ENCODE measurements at places on chromosomes 3 and 15.

- no peak for DNase-seq
These were observed 18.8 kb downstream of the HEMK1 start for GRCh38 chr3:50587806-50588758.

DNA sequence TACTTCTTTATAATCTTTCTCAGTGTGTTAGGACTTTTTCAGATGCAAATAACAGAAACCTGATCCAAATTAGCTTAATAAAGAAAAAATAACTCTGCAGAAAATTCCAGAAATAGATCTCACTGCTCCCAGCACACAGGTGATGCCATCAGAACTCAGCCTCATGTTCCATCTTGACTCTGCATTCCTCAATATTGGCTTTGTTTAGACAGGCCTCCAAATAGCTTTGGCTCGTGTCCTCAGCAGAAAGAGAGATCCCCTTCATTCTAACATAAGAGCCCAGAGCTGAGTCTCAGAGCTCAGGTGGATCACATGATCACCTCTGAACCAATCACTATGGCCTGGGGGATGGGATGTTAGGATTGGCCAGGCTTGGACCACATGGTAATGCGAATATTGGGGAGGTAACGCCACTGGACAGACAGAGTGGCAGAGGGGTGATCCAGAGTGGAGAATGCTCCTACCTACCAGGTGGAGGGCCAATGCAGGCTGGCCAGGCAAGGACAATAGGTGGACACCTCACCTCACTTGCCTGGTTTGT lies 46.6 kb upstream of the TBC1D21 start:
- DNase-seq: no peak

- DNase-seq: no peak
These were observed 47.8 kb downstream of the ZNF621 start for GRCh38 chr3:40572588-40572987.

DNA sequence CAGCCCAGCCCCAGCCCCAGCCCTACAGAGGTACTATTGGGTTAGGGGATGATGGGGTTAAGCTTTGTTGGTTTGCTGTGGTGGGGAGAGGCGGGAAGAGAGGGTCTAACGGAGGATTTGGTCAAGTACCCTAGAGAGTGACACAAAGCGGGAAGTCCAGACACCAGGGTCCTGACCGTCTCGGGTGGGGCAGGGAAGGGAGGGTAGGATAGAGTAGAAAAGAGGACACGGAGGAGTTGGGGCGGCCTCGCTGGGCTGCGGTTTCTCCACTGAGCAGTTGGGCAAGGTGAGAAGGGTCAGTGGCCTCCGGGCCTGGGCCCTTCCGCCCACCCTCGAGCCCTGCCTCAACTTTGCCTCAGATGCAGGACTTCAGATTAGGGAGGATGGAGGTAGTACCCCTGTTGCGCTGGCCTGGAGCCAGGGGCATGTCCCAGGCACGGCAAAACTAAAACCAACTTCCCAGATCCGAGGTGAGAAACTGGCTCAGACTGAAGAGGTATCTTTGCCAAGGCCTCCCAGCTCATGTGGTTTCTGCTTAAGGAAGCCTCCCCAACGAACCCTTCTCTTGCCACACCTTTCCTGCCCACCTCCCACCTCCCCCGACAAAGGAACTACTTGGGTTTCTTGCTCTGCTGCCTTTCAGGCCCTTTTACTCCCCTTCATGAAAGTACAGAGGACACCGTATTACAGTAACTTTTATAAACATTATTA lies 551 bp downstream of the PML start:
- no peak for DNase-seq

GRCh38 chr15:41934843-41935242 lies 37.5 kb downstream of the EHD4 start:
- peak; percentile 37 for DNase-seq

DNA sequence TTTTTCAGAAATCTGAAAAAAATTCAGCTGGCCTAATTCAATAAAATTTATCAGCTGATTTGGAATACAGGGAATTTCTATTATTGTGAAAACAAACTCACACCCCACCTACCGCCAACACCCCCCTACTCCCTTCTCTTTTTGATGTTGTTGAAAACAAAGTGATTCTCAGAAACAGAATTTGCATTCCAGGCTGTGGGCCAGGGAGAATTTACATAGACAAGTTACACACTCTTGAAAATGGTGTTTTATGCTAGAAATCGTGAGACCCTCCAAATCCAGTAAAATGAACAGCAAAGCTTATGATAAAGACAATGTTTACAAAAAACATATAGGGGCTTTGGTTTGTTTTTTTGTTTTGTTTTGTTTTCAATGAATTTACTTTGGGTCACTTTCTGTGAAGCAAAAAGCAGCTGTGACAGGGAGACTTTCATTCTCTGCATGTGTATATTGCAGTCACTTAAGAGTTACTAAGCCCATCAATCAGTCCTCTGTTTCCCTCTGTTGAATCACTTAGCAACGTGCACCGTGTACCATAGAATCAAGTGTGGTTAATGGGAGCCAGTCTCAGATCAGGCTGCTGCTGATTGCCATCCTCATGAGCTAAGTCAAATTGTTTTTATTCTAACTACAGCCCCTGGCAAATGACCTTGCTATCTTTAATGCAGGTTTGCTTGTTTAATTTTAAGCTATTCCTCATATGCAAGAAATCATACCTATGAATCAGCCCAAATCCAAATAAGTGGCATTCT lies 159.8 kb downstream of the ALCAM start:
- DNase-seq: peak; percentile 32

DNA sequence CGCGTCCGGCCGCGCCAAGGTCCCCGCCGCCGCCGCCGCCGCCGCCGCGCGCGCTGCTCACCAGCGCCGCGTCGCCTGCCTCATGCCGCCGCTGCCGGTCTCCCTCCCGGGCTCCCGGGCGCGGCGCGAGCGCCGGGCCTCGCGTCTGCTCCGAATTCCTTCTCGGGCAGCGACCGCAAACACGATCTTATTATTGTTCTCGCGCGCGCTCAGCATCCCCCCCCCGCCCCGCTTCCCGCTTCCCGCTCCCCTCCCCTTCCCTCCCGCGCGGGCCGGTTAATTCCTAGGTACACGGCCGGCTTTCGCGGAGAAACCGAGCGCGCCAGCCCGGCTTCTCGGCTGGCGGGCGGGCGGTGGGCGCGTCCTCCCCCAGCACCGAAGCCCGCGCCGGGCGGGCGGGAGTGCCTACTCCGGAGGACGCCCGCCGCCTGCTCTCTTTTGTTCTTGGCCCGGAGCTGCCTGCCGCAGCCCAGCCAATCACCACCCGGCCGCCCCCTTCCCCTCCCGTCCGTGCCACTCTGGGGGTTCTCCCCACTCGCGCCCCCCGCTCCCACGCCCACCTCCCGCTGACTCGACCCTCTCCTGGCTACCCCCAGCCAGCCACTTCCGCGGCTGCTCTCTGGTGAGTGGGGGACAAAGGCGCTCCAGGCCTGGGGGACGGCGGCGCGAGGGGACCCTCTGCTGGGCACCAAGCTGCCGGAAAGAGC lies at the start of gene HDGFL3:
Gene HDGFL3 (minus strand): TSS at position 164 of the 707 bp plus-strand sequence. CDS start 409 bp downstream, outside the sequence.
- DNase-seq: peak; percentile 77

DNA sequence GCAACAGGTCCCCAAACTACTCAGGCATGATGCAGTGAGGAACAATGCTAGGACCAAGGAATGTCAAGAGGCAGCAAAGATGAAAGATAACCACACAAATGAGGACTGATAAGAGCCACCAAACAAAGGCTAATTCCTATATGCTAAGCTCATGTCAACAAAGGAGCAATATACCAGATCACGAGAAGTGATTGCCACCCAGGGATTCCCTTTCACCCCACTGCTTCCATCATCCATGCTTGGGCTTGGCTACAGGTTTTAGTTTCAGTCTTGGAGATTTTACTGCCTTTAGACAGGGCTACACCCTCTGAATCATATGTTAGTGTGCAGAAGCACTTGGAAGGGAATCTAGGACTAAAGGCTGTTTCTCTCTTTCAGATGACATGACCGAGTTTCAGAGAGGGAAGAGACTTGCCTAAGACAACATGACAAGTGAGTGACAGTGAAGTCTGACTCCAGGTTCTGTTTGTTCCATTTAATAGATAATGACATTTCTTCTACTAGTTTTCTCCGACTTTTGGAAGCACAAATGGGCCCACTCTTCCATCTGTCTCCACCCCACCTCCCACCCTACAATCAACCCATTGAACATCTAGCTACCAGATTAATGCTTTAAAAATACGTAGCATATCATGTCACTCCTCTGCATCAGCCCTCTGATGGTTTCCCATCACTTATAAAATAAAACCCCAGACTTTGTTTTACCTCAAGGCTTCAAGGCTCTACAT lies 173.5 kb upstream of the LRRN1 start:
- DNase-seq: no peak

- DNase-seq: no peak
These were observed 8.9 kb downstream of the DNAJC19 start for GRCh38 chr3:180980611-180981010.

DNA sequence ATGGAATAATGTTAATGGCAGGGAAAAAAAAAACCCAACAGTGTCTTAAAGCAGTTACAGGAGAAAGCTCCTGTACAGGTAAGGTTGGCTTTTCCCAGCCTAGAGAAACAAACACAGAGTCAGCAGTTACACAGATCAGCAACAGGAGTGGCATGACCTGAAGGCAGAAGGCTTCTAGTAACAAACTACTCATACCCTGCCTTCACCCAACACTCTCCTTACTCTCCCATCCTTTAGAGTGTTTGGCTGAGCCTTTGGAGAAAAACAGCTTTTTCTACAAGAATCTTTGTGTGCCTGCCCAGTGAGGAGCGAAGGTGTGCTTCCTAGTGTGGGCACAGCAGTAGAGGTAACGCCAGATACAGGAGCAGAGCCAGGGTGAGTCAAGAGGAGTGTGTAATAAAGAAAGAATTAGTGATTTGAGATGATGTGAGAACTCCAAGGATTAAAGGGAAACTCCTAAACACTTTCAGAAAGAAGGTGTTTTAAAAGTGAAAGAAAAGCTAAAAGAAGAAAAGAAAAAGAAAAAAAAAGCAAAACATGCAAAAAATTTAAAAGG lies 152.7 kb downstream of the POLR2M start:
- no peak for DNase-seq

GRCh38 chr15:49238342-49238741 lies 68.3 kb downstream of the GALK2 start:
- DNase-seq: peak; percentile 76

DNA sequence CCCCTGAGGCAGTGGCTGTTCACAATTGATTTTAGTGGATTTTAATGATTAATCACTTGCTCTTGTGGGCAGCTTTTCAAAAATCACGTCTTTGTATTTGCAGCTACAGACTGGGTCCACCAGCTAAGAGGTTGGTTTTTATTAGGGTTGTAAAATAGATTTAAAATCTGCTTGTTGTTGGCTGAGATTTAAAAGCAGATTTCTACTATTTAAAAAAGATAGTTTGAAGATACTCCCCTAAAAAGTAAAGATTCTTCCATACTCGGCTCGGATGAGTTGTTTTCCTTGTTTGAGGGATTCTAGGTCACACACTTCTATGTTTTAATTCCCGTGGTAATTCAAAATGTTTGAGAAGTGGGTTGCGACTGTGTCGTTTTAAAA lies 1.7 kb downstream of the KLHL24 start:
- DNase-seq: no peak

DNA sequence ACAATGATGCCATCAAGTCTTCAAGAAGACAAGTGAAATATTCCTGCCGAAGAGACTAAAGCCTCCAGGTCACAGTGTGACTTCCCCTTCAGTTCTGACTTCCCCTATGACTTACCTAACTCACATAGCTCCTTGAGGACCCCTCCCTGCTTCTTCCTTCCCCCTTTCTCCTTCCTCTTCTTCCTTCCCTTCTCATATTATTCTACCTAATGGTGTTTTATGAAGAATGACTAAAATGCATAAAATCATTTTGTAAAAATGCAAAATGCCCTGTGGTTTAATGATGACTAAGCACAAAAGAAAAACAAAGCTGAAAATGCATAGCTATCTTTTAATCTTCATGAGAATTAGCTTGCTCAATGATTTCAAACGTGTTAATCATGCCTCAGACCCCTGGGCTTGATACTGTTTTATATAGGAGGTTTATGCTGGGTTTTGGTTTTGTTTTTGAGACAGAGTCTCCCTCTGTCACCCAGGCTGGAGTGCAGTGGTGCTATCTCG lies 26.1 kb upstream of the TM4SF4 start:
- peak; percentile 93 for DNase-seq

DNA sequence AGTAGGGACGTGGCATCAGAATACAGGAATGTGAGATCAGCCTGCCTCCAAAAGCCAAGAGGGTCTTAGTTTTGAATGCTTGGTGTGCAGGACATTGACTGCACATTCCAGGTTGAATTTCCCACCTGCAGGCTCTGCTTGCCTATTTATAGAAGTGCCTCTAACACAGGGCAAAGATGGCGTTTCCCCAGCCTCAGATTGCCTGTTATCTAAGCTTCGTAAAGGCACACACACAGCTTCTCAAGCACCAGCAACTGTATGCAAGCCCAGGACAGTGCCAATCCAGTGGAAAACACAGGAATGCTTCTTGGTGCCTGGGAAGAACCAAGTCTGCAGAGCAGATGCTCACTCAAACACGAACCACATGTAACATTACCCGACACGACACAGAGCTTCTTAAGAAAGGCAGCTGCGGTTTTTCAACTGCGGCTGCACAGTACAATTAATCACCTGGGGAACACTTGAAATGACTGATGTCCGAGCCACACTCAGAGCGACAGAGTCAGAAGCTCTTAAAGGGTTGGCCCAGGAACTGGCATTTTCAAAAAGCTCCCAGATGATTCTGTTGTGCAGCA lies 90.0 kb upstream of the ANKRD34C start:
- DNase-seq: peak; percentile 35

- DNase-seq: peak; percentile 77
These were observed 115.2 kb downstream of the USP13 start for GRCh38 chr3:179768080-179768479.

DNA sequence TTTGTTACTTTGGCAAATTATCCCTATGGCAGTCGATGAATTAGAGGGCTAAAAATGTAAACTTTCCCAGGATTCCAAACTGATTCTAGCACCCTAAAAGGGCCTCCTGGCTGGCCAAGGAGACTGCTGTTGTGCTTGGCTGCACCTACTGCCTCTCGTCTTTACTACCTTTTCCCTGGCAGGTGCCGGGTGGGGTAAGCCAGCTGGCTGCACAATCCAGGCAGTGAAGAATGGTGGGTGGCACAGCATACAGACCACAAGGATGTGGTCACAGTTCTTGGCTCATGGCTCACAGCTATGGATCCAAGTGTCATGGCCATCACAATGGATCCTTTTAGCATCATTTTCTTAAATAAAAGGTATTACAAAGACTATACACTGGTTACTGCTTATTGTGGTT lies 20.7 kb upstream of the SLC25A26 start:
- no peak for DNase-seq

GRCh38 chr3:105473521-105474223 lies 107.0 kb downstream of the ALCAM start:
- peak; percentile 94 for DNase-seq

DNA sequence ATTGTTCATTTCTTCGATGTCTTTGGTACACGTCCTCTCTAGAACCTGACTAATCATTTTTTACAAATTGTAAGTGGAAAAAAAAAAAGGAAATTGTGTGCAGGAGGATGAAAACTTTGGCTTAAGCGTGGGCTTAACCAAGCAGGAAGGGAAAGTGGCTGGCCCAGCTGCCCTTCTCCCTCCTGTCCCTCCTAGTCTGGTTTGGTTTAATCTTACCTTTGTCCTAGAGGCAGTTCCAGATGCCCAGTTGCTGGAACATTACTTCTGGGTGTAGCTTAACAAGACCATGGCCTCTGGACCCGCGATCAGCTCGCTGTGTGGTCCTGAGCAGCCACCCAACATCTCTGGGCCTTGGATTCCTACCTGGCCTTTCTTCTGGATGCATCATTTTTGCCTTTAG lies 15.4 kb downstream of the PAQR5 start:
- DNase-seq: no peak

Measured in fibroblast of skin of right biceps (primary cell).